Activated CD4-positive, alpha-beta T cell treated with anti-CD3 and anti-CD28 coated beads for 24 hours (primary cell): ENCODE measurements at places on chromosomes 3 and 15.

DNA sequence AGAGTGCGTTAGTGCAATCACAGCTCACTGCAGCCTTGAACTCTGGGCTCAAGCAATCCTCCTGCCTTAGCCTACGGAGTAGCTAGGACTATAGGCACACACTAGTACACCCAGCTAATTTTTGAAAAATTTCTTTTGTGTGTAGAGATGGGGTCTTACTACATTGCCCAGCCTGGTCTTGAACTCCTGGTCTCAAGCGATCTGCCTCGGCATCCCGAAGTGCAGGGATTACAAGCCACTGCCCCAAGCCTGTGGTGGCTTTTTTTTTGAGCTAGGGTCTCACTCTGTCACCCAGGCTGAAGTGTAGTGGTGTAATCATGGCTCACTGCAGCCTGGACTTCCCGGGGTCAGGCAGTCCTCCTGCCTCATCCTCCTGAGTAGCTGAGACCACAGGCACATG lies 17.1 kb downstream of the PCCB start:
- no peak for DNase-seq

- DNase-seq = no peak
These were observed 757 bp downstream of the PAQR5 start for GRCh38 chr15:69299451-69299886.

GRCh38 chr3:98032904-98033303 lies 2.2 kb downstream of the GABRR3 start:
- no peak for DNase-seq

GRCh38 chr3:122996038-122996580 lies 31.5 kb downstream of the SEMA5B start:
- DNase-seq = no peak

DNA sequence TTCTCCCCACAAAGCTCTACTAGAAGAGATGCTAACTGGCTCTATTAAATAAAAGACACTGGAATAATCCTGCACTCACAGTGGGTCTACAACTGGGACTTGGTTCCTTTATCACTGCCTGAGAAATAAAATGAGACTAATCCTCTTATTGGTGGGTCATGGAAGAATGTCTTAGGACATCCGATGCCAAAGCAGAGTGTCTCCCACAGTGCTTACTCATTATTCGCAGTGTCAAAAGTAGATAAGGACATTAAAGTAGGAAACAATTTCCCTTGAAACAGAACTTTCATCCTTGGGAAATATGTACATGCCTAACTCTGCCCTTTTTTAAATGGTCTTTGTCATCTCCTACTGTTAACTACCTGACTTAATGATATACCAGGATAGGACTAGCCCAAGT lies 71.5 kb downstream of the GSK3B start:
- no peak for DNase-seq

- no peak for DNase-seq
These were observed 153.1 kb downstream of the LIPC start for GRCh38 chr15:58584789-58585461.

GRCh38 chr3:176430244-176431037 lies 766.8 kb downstream of the TBL1XR1 start:
- no peak for DNase-seq

GRCh38 chr15:95252404-95252803 lies 1021.0 kb downstream of the MCTP2 start:
- DNase-seq = no peak

DNA sequence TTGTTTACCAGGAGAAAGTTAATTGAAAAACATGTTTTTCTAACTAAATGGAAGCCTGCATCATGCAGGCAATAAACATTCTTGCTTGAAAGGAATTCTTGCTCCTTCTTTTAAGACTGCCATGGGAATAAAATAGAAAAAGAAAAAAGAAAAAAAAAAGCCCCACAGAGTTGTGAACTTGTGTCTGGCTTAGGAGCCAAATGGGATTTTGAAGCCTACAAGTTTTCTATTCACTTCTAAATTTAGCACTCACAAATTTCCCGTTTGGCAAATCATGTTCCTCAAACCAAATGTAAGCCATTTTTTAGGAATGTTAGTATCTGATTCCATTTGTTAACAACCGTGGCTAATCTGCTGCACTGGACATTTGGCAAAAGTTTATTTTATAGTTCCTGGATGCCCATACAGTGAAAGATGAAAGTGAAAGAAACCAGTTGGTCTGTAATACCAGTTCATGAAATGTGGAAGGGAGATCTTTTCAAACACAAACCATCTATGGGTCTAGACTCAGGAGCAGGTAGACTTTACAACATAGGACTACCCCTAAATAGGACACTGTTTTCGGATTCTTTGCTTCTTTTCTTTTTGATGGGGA lies 133.8 kb upstream of the GMNC start:
- no peak for DNase-seq

DNA sequence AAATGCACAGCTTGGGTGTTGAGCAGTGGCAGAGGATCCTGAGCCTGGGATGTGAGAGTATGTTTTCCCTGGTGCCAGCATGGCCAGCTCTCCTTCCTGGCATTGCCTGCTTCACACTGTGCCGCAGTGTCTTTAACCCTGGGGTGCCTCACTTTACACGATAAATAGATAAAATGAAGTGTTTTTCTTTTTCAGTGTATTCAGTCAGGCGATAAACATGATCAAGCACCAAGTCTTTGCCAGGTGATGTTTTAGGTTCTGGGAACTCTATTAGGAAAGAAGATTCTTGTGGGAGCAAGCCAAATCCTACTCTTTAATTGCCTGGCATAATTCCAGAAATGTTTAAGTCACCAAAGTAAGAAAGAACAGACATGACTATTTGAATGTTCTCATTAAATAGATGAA lies 14.0 kb downstream of the ABHD6 start:
- no peak for DNase-seq

GRCh38 chr15:74291101-74292071 lies 55.3 kb downstream of the CCDC33 start:
- peak; percentile 46 for DNase-seq

DNA sequence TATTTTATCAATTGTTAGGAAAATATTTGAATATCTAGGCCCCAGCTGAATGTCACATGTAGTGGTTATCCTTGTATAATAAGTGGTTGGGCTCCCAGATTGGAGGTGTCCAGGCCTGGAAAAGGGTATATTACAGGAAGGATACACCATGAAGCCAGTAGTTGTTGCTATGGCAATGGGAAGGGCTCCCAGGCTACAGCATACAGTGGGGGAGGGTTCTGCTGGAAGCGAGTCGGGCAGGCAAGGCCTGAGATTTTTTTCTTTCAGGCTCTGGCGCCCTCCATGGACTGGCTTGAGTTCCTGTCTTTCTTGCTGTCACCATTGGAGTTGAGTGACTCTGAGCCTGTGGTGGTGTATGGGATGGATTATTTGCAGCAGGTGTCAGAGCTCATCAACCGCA lies 8.9 kb downstream of the ECE2 start:
- no peak for DNase-seq

DNA sequence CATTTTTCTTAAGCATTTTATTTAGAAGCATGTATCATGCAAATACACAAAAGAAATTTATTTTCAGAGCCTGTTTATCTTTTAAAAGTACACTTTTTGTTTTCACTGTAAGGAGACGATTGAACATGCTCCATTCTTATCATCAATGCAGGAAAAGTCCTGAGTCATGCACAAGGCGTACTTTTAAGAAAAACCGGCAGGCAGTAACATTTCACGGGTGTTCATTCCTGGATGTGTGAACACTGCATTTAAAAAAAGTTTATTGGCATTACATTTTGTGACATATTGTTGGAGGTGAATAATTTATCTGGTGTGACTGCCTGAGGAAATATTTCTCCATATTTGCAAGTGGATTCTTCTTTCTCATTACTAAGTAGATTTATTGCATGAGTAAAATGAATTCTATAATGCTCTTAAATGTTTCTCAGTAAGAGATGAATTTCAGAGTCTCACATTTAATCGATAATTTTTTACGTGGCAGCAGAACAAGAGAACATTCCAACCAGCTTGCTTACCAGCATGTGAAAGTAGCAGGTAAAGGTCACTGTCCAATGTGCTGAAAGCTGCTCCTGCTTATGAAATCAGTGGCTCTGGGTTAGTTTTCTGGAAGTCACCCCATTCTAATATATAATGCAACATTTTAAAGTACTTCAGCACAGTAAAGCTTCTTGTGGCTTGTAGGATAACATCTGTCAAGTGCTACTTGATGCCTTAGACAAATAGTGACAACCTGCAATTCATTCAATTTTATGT lies 87.0 kb downstream of the SV2B start:
- DNase-seq = no peak

DNA sequence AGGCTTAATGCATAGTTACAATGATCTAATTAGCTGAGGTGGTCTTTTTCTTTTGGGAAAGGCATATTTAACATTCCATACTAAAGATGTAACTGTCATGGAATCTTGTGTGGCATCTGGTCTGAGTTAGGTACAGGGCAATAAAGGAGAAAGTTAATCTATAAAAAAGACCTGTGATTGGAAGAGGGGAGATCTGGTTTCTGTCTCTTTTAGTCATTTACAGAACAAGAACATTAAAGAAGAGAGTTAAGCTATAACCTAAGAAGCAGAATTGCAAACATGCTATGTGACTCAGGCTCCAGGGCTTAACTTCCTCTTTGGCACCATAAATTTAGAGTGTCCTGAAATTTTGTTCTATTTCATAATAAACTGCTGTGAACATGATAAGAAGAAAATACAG lies 47.2 kb upstream of the MME start:
- no peak for DNase-seq
